ENCODE measurements at places on chromosomes 16 and 17.

DNA sequence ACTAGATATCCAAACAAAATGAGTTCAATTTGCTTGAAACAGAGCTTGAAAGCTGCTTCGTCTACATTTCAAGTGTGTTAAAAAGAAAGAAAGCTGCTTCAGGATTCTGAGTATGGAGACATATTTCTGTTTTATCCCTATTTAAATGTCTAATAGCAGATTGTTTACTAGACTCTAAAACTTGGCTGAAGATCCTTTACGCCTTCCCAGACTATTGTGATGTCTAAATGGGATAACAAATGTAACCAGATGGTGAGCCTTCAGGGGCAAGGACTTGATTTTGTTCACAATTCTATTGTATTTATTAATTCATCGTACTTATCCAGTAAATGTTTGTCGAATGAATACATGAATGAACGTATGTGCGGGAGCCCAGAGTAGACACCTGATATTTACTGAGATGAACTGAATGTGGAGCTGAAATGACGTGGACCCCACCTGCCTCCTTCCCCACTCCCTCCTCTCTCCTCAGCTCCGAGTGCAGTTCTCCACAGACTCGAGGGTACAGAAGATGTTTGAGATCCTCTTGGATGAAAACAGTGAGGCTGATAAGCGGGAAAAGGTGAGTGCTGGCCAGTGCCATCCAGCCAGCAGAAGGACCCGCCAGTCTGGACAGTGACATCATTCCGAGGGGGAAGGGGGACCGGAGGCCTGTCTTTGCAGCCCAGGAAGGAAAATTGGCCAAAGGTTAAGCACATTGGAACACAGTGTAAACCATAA lies 5.0 kb downstream of the UNC45B start:
- no peak for DNase-seq

DNA sequence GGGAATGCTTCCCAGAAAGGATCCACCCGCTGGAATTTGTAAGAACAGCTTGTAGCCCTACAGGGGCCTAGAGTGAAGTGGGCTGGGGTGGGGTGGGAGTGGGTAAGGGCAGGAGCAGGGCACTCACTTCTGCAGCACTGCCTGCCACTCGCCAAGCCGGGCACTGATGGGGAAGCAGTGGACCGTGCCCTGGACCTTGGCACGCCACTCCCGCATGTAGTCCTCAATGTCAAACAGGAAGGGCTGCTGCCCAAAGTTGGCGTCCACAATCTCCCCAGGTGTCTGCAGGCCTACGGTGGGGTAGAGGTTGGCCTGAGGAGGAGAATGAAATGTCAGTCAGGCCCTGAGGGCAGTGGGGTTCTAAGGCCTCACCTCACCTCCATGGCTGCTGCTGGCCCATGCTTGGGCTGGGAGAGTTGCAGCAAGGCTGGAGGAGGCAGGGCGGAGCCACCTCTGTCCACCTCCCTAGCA lies 15.7 kb upstream of the GFOD2 start:
- DNase-seq: no peak

DNA sequence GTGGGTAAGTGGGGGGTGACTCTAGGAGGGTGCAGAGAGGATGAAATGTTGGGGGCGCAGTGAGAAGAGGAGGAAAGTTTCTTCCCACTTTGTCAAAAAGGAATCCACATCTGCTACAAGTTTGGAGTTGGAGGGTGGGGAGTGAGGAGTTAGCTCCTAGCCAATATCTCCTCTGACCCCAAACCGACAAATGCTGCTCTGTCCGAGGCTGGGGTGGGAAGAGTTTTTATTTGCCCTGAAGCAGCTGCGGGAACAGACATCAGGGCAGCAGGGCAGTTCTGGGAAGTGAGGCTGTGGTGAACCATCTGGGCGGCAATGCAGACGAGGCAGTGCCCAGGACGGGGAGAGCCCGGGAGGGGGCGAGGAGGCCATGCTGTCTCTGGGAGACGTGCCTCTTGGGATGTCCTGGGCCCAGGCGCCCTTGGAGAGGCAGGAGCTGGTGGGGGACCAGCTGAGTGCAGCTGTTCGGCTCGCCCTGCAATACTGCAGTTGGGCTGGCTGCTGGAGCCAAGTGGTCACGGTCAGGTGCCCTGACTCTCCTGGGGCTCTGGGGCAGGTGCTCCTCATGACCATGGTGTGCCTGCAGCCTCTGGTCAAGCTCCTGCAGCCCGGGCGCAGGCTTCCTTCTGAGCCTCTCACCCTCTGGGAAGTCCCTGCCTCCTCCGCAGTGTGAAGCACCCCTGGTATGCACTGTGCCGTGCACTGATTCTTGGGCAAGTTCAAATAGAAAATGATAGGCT lies 6.4 kb upstream of the SOCS3 start:
- no peak for DNase-seq

DNA sequence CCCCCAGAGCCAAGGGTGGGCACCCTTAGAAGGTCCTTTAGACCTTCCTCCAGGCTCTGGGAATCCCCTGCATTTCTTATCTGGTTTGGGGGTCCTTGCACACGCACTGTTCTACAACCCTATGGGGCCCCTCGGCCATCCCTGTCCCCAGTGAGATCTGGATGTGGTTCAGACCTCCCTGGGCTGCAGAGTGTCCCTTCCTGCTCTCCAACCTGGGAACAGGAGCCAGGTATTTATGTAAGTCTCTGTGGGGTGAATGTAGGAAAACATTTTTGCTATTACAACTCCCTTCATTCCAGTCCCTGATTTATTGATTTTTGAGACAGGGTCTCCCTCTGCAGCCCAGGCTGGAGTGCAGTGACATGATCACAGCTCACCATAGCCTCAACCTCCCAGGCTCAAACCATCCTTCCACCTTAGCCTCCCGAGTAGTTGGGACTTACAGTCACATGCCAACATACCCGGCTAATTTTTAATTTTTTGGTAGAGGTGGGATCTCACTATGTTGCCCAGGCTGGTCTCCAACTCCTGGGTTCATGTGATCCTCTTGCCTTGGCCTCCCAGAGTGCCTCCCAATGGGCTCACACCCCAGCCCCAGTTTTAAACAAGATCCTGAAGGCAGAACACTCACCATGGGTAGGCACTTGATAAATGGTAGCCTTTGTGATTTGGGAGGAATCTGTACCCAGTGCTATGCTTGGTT lies 61.6 kb downstream of the RAI1 start:
- no peak for DNase-seq

DNA sequence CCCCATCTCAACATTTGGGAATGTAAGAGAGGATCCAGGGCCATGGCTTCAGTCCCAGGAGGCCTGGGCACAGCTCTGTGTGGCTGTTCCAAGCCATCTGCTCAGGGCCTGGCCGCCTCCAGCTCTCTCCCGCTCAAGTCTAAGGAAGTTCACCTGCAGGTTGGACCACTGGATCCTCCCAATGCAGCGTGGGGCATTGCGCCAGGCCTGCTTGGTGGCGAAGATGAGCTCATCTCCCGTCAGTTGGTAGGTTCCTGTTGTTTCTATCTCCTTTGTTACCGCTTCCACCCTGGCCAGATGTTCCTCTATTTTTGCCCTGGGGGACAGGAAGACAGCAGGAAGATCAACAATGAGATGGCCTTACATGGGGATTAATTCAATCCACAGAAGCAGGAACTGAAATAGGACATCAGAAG lies 17.5 kb downstream of the NOS2 start:
- no peak for DNase-seq

- DNase-seq: no peak
Observed at GRCh38 chr17:43987131-43988021, 17.0 kb upstream of the NAGS start.

- no peak for DNase-seq
Observed at GRCh38 chr17:36205637-36206485, 5.0 kb upstream of the CCL4L2 start.

DNA sequence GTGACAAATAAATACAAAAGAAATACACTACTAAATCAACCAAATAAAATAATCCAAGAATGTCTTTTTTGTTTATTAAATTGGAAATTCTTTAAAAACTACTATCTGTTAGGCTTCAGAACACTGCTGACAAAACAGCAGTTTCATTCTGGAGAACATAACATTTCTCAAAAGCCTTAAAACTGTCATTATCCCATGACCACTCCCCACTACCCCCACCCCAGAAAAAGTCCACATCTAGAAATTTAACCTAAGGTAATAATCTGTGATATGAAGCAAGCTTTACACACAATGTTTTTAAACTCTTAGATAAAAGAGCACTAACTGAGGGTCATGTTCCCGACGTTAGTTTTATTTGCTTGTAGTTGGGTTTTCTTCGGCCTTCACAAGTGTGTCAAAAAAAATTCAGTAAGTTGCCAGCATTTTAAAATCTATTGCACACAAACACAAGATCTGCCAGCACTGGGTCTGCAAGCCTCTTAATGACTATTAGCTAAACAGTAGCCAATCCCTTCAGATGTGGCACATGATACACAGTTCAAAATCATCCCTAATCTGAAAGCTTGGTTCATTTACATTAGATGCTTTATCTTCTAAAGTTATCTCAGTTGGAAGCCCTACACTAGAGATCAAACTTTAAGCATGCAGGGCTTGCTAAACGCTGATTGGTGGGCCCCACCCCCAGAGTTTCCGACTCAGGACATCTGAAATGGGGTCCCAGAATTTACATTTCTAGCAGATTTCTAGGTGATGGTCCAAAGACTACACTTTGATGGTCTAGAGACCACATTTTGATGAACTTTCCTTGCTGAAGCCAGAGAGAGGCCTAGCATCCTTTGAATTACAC lies 75.2 kb downstream of the KANSL1 start:
- DNase-seq: no peak

- DNase-seq: no peak
Observed at GRCh38 chr17:57260325-57261083, 4.2 kb downstream of the MSI2 start.

DNA sequence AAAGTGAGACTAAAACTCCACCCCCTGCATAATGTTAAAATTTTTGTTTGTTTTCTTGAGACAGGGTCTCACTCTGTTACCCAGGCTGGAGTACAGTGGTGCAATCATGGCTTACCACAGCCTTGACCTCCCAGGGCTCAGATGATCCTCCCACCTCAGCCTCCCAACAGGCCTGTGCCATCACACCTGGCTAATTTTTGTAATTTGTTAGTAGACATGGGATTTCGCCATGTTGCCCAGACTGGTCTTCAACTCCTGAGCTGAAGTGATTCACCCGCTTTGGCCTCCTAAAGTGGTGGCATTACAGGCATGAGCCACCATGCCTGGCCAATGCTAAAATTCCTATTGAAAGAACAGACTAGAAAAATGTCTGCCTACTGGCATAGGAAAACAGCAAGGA lies 103.8 kb downstream of the TRIM37 start:
- DNase-seq: no peak

GRCh38 chr17:36463916-36464764 lies 22.3 kb upstream of the ZNHIT3 start:
- DNase-seq: peak; percentile 22

- no peak for DNase-seq
Observed at GRCh38 chr17:59642565-59642964, 22.9 kb downstream of the CLTC start.

DNA sequence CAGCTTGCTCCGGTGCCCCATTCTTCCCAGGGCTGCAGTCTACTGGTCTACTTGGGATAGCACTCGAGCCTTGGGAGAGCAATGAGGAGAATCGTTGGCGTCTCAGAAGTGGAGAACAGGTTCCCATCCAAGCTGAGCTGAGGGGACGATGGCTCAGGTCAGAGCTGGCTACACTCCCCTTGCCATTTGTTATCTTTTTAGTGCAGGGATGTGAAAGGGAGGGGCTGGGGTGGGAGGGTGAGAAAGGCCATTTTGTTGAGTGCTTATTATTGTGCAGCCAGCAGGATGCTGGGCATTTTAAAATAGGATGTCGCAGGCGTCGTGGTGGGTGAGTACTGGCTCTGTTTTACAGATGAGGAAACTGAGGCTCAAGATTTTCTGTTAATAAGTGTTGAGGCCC lies 410.8 kb downstream of the SNX29 start:
- DNase-seq: no peak

GRCh38 chr17:44828919-44829522 lies 1.1 kb downstream of the GJC1 start:
- DNase-seq: peak; percentile 25

Measured in CD4-positive, alpha-beta T cell treated with Interleukin-17A for 1 hour (primary cell).